HTR-8/SVneo (cell line): ENCODE measurements at places on chromosomes 7 and 10.
A peak's percentile ranks its signal among the peaks of the same experiment; 100 is the strongest.

GRCh38 chr10:97323501-97323900 is 4.4 kb downstream of the FRAT1 start:
- no peak for DNase-seq

DNA sequence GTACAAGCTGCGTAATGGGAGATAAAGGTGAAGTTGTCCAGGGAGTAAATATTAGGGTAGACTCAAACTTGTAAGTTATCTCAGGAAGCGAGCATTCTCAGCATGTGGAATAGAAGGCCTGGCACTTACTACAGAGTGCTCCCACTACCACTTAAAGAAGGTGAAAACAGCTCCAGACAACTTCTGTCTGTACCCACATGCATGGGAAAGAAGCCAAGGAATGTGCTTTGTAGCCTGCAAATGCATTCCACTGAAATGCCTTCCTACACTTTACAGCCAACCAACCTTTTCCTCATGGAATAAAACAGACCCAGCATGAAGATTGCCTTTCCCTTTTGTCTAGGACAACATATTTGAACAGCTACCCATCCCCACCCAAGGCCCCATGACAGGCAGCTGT is 45.4 kb upstream of the NPSR1 start:
- no peak for DNase-seq

GRCh38 chr10:91797048-91797690 is 1.1 kb upstream of the TNKS2 start:
- DNase-seq = no peak

GRCh38 chr10:16812676-16813075 is 4.5 kb downstream of the RSU1 start:
- DNase-seq = no peak

- DNase-seq = no peak
These were observed 1382.6 kb downstream of the GATA3 start for GRCh38 chr10:9437131-9437530.

DNA sequence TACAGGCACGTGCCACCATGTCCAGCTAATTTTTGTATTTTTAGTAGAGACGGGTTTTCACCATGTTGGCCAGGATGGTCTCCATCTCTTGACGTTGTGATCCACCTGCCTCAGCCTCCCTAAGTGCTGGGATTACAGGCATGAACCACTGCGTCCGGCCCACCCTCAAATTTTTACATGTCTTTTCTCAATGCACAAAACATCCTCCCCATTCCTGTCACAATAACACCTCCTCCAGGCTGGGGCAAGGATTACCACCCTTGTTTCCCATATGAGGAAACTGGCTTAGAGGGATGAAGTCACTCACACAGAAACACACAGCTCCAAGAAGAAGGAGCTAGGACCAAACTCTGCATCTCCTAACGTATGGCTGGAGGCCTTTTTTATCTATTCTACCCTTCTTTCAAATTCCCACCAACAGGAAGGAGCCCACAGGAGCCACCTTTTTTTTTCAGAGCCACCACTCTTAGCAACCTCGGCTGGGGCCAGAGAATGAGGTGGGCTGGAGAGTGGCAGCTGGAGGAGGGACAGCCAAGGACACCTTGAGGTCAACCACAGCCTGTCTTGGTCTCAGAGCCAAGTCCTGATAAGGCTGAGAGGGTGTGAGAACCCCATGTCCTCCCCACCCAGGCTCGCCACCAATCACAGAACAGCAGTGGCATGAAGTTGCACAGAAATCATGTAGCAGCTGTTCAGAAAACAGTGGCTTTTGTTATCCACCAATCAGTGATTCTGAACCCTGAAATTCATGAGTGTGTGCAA is 113.1 kb upstream of the PDLIM1 start:
- DNase-seq = no peak

- no peak for DNase-seq
These were observed 224.8 kb upstream of the KLF14 start for GRCh38 chr7:130958846-130959245.

DNA sequence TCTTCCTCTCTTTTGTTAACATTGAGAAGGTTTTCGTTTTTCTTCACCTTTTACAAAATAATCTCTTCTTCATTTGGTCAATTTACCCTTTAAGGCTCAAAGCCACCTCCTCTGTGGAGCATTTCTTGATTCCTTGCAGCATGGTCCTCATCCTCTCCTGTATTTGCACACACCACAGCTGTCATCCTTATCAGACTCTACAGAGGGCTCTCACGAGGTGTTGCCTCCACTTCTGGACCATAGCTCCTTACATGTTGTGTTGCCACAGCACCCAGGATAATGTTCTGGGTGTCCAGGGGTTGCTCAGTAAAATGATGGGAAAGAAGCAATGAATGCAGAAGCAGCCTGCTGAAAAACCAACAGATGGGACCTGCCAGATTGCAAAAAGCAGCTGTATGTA is 192.8 kb downstream of the SH2D4B start:
- no peak for DNase-seq

DNA sequence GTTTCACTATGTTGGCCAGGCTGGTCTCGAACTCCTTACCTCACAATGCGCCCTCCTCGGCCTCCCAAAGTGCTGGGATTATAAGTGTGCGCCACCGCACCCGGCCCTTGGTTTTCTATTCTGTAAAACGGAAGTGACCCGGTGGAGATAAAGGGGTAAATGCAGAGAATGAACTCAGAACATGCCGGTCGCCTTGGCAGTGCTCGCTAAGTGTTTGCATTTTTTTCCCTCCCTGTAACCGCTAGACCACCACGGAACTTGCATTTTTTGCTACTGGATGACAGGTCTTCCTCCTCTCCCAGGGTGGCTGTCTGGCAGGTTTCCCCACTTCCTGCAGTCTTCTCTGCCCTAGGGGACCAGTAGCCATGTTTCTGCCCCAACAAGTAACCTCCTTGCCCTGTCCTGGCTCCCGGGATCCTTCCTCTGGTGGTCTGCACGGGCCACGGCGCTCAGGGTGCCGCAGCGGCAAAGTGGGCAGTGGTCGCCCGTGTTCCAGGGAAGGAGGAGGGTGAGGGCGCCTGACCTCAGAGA is 18.8 kb upstream of the GNA12 start:
- DNase-seq = no peak

DNA sequence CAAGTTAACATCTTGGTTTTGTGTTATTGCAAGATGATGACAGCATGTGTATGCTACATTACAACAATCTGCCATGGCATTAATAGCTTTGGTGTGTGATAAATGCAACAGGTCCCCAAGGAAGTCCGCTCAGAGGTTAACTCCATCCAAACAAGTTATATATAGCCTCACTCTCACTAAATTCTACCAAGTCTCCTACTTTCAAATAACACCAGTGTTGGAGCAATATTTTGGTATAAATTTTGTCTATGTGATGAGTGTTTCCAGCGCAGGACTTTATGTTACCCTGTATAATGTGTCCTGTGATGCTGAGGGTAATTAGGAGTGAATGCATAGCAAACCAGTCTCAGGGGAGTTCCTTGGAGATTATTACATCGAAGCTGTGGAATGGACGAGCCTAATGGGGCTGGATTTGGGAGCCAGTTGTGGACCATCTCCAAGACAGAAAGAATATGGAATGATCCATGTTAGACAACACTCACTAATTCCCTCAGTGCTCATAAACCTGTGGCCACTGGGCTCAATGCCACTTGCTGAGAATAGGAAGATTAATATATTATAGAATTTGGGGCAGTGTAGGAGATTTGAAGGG is 127.6 kb upstream of the CXCL12 start:
- DNase-seq = no peak

DNA sequence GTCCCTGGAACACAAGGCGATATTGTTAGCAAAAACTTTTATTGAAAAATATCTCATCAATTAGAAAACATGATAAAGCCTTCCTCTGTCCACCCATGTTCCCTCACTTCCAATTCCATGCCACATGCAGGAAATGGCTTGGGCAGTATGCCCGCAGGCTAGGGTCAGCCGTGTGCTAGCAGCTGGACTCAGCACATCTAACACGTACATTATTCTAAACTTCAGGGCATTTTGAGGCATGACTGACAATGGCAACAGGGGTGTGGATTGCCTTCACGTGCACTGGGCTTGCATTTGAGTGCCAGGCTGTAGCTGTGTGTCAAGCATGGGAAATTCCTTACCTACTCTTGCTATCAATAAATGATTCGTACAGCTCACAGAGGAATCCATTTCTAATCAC is 642.1 kb downstream of the INHBA start:
- no peak for DNase-seq

- DNase-seq = peak; percentile 86
These were observed 32.4 kb downstream of the WBP1L start for GRCh38 chr10:102775935-102776669.
